ENCODE measurements at places on chromosomes 1 and 21.

GRCh38 chr1:67956116-67956515 is 94.3 kb downstream of the DIRAS3 start:
- DNase-seq = no peak

DNA sequence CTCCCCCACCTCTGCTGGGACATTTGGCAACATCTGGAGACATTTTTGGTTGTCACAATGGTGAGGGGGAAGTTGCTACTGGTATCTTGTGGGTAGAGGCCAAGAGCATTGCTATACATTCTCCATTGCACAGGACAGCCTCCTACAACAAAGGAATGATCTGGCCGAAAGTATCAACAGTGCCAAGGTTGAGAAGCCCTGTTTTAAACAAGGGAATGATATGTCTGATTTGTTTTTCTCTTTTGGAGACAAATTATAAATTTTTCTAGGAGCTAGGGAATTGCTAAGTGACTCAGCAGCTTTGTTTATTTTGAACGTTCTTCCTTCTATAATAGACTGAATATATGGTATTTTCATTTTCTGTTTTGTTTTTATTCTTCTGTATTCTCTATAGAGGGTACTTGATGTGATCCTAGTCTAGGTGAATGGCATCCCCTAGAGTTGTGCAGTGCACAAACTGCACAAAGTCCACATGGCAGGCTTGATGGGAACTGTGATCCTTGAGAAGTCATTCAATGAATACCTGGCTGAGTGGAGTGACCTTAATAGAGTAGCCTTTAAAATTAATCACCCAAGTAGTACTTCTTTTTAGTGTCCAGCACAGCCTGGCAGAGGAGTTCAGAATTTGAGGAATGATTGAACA is 288.6 kb upstream of the USP24 start:
- no peak for DNase-seq

DNA sequence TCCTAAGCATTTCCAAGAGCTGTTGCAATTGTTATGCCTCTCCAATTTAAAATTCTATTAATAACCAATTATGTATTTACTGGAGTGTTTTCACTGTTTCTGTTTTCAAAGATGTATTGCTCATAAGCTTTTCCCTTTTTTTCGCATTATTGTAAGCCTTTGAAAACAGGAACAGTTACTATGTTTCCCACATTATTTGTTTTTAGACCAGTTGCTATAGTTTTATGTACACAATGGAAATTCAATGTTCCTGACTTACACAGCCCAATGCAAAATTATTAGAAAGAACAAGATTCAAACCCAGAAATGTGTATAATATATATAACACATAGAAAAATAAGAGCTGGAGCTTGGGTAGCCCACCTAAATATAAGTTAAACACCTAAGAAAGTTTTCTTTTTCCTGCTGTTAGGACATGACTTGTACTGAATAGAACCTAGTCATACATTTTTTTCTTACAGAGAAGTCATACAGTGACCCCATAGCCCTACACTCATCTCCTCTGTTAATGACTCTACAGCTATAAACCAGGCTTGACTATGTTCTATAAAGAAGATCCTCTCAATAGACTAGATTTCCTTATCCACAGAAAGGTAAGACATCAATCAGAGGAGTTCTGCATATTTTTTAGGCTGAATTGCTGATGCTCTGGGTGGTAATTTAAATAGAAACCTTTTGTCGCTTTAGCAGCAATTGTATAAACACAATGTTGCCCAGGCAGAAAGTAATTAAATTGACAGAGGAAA is 299.6 kb downstream of the USH2A start:
- no peak for DNase-seq

GRCh38 chr1:171666114-171666769 is 13.8 kb upstream of the MYOC start:
- no peak for DNase-seq

GRCh38 chr1:54406339-54407153 is at the start of gene SSBP3:
SSBP3 (minus strand) TSS chr1:54406394.
- DNase-seq = peak; percentile 83

DNA sequence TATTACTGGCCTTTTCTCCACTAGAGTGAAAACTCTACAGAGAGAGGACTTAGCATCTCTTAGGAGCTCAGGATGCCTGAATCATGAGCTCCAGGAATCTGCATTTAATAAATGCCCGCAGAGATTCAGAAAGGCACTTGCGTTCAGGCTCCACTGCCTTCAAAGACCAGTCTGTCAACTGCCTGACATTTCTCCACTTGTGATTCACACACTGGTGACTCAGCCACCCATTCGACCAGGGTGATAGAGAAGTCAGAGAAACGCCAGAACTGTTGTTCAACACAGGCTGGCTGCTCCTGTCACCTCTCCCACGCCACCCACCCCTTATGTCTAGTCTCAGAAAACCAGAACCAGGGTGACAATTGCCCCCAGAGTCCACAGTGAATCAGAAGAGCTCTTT is 26.9 kb upstream of the LBR start:
- DNase-seq = peak; percentile 86

GRCh38 chr1:164233149-164233548 is 325.8 kb upstream of the PBX1 start:
- DNase-seq = no peak

DNA sequence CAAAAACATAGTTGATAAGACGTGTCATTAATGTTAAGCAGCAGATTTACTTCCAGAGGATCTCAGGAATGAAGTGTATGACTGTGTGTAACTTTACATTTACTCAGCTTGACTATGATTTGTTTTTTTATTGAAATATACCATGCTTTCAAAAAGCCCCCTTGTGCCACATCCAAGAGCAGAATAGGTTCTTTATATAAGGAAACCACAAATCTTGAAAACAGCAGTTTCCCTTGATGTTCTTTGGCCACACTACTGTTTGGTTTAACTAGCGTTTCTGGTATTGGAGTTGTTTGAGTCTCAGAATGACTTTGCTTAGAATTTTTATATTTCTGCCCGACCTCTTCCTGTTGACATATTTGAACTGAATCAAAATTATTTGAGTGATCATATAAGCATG is 25.0 kb downstream of the LRRC8C start:
- DNase-seq = no peak

DNA sequence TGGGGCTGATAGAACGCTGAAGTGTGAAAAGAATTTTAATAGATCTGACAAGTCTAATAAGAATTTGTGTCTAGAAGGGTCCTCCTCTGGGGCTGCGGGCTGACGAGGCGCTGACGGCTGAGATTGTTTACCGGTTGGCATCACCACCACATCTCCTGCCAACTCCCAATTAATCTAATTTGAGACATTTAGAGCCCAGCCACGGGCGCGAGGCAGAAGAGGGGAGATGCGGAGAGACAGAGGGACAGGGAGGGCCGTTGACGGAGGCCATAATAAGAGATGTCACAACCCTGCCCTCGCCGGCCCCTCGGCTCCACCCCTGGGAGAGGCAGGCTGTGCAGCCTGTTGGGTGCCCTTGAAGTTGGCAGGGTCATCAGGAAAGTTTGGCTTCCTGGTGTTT is 109.3 kb downstream of the PAX7 start:
- no peak for DNase-seq

GRCh38 chr1:5110508-5110907 is 456.1 kb downstream of the AJAP1 start:
- DNase-seq = no peak

- no peak for DNase-seq
These were observed 15.5 kb downstream of the FYB2 start for GRCh38 chr1:56803561-56804156.

- DNase-seq = no peak
These were observed 119.8 kb downstream of the SIK1 start for GRCh38 chr21:43306911-43307676.

- DNase-seq = no peak
These were observed 416.3 kb upstream of the ESRRG start for GRCh38 chr1:217139513-217139912.

DNA sequence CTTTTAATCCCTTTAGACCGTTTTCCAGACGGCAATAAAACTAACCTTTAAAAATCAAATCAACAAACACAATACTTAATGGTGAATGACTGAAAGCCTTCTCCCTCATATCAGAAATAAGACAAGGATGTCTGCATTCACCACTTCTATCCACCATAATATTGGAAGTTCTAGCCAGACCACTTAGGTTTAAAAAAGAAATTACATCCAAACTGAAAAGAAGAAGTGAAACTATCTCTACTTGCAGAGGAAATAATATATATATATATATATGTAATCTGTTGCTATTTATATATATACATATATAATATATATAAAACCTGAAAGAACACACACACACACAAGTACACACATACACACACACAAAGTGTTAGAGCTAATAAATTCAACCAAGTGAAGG is 100.4 kb downstream of the BRINP3 start:
- DNase-seq = no peak

GRCh38 chr1:41682149-41682548 is 197.7 kb upstream of the EDN2 start:
- DNase-seq = no peak

GRCh38 chr21:26188422-26188821 is 17.9 kb upstream of the APP start:
- no peak for DNase-seq

- no peak for DNase-seq
These were observed 143.3 kb downstream of the GREM2 start for GRCh38 chr1:240468656-240469055.

DNA sequence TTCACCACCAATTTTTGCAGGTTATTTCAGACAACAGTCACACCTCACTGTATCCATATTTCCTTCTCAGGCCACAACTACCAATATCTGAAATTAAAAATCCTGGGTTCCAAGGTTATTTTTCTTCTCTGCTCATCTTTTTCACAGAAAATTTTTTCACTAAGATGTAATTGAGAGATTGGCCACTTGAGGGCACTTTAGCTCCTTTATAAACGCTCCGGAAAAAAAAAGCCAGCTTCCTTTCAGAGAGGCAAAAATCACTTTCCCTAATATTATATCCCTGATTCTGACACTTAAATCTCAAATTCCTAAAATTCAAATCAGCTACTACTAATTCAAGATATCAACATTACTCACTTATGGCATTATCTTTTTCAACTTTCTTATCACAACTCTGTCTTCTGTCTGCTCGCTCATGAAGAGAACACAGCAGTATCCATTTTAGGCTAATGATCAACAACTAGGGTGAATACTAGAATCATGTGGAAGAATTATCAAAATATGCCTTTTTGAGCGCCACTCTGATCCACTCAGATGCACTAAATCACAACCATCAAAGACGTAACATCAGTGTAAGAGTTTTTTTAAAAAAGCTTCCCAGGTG is 101.4 kb upstream of the RGS1 start:
- DNase-seq = no peak

DNA sequence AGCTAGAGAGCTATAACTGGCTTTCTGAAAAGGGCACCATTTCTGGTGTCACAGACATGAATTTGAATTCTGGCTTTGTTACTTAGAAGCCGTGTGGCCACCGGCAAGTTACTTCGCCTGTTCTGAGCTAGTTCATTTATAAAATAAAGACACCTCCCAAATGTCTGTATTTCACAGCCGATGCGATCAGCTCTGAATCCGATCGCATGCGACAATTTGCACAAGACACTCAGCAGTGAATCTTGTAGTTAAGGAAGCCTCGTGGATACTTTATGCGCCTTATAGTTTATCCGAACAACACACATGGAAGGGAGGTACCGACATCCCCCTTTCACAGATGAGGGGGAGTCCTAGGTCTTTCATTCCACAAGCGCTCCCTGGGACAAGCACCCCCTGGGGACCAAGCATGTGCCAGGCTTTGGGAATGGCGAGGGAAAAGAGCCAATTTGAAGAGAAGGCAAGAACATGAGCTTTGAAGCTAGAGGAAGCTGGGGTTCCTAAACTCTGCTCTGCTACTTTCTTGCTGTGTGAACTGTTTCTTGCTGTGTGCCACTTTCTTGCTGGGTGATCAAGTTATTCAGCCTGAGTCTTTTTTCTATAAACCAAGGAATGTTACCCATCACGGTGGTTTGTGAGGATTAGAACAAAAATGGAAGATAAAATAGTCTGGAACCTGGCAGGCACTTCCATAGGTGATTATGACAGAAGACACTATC is 3.9 kb downstream of the ID3 start:
- no peak for DNase-seq

- no peak for DNase-seq
These were observed 8.5 kb downstream of the IL23R start for GRCh38 chr1:67174716-67175284.

GRCh38 chr1:116971258-116971860 is 30.2 kb upstream of the CD101 start:
- no peak for DNase-seq

GRCh38 chr1:86064899-86065298 is 91.7 kb downstream of the COL24A1 start:
- DNase-seq = no peak

- no peak for DNase-seq
These were observed 74.6 kb downstream of the USP25 start for GRCh38 chr21:15804247-15805005.

DNA sequence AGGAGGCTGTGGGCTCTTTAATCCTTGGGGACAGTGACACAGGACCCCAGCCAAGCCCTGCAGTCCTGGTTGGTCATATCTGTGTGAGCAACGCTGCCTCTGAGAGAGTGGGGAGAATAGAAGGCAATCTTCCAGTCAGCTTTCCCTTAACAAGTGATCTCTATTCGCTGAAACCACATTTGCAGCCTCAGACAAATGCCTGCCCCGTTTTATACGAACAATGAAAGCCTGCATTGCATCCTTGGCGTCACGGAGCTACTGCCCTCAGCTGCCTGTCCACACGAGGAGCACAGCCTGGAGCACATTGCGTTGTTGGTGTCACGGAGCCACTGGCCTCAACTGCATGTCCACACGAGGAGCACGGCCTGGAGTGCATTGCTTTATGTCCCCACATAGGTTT is 150.2 kb upstream of the ARHGEF16 start:
- DNase-seq = no peak

DNA sequence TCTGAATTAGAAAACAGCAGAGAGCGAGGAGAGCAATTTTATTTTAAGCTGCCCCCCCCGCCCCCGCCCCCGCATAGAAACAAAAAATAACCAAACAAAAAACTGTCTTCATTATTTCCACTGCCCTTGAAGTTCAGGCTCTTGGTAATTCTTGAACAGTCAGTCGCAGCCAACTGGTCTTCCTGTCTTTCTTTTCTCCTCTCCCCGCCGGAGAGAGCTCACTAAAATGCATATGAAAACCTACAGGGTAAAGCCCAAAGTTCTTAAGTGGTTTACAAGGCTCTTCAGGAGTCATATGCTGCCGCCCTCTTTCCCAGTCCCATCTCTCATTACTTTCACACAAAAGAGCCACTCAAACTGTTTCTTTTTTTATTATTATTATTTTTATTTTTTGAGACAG is 1.1 kb upstream of the ANKRD35 start:
- DNase-seq = no peak

- no peak for DNase-seq
These were observed 13.5 kb downstream of the MOV10 start for GRCh38 chr1:112687785-112688496.

- DNase-seq = no peak
These were observed 82.2 kb upstream of the ABCD3 start for GRCh38 chr1:94335950-94336349.

GRCh38 chr1:156933136-156933535 is 12.7 kb downstream of the LRRC71 start:
- no peak for DNase-seq

GRCh38 chr1:84721152-84721551 is 30.9 kb upstream of the SSX2IP start:
- DNase-seq = no peak

All from activated gamma-delta T cell treated with anti-CD3 and anti-CD28 coated beads, Interleukin-2, amount 50 U/mL, for 16 hours (primary cell).